ENCODE measurements at places on chromosomes 5 and 9.

GRCh38 chr9:84151236-84151635 lies 170.6 kb downstream of the RMI1 start:
- no peak for DNase-seq

GRCh38 chr5:66742083-66742895 lies 146.1 kb downstream of the MAST4 start:
- DNase-seq, result no peak

DNA sequence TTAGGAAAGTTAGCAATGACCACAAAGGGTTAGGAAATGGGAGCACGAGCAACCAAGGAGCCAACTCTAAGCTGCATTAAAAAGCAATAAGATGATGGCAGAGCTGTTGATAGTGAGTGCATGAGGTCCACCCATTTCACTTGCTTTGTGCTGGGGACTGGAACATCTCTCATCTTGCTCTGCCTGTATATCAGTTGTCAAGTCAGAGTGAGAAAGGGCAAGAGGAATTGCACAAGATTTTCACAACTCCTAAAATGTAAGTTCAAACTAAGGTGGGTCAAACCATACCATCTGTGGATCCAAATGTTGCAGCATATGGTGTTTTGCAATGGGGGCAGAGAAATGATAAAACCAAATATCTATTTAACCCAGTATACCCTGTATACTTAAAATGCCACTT lies 2.8 kb upstream of the ESM1 start:
- DNase-seq, result no peak

DNA sequence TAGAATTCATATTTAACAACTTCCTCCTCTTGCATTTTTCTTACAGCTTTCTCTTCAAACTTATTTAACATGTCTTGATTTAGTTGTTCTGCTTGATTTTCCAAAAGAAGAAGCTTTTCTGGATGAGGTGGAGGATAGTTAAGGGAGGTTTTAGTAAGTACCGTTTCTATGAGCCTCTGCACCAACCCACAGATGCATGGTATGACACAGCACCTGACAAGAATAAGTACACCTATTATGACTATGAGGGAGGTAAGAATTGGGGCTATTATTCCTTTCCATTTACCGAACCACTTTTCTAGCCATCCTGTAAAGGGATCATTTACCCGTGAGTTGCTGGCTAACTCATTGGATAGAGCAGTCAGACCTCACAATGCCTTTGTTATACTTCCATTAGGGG lies 2.5 kb upstream of the HMGCS1 start:
- peak; percentile 49 for DNase-seq

- DNase-seq, result no peak
Measured at GRCh38 chr5:57745029-57745428, 262.4 kb upstream of the ACTBL2 start.

- no peak for DNase-seq
Measured at GRCh38 chr5:6579535-6579934, 53.3 kb downstream of the NSUN2 start.

- no peak for DNase-seq
Measured at GRCh38 chr9:96080364-96080763, 204.9 kb downstream of the ERCC6L2 start.

GRCh38 chr5:157150995-157151394 lies 8.3 kb upstream of the MED7 start:
- no peak for DNase-seq

- no peak for DNase-seq
Measured at GRCh38 chr5:34717426-34718327, 61.5 kb downstream of the RAI14 start.

GRCh38 chr5:34598177-34598794 lies 57.8 kb upstream of the RAI14 start:
- DNase-seq, result no peak

DNA sequence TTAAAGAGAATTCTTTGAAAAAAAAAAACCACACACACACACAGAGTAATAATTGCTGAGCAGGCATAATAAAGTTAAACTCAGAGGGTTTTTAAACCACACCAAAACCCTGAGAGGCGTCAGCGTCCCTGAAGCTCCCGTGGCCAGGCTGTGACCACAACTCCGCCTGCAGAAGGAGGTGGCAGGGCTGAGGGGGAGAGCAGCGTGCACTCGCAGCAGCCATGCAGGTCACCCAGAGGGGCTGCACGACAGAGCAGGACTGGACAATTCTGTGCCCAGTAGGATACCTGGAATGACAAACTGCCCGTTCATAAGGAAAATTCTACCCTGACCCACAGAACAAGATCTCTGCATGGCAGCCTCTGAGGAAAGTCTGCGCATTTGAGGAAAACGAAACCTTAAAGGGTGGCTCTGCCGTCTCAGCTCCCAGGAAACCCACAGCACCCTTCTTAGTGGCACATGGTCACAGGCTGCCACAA lies 44.0 kb downstream of the ROR2 start:
- DNase-seq, result peak; percentile 60

DNA sequence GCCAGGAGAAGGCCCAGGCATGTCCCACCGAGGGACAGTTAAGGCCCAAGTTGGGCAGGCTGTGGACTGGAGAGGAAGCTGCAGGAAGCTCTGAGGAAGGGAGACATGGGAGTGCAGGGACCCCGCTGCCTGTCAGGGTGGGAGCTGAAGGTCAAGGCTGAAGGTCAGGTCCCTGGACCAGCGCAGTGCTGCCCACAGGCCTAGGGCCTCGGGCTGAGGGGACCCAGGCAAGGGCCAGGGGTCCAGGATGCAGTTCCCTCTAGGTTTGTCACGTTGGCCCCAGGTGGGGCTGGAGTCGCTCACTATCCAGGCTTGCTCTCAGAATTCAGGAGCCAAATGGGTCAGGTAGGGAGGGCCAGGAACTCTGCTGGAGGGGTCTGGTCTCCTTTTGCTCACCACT lies 76.7 kb upstream of the STXBP1 start:
- DNase-seq, result no peak

DNA sequence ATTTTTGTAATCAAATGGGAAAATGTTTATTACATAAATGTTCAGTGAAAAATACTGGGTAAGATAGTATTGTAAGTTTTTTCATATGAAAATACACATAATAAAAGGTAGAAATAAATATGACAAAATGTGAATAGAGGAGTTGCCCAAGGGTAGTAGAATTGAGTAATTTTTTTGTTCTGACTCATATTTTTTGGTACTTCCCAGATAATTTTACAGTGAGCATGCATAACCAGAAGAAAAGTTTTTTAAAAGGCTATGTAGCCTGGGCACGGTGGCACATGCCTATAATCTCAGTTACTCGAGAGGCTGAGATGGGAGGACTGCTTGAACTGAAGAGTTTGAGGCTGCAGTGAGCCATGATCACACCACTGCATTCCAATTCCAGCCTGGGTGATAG lies 116.9 kb downstream of the PIP5K1B start:
- no peak for DNase-seq

- no peak for DNase-seq
Measured at GRCh38 chr9:112355427-112355897, 22.0 kb upstream of the PTBP3 start.

GRCh38 chr9:110916403-110916802 lies 121.9 kb downstream of the LPAR1 start:
- DNase-seq, result no peak

GRCh38 chr9:112361601-112362000 lies 18.3 kb upstream of the HSDL2 start:
- DNase-seq, result no peak

DNA sequence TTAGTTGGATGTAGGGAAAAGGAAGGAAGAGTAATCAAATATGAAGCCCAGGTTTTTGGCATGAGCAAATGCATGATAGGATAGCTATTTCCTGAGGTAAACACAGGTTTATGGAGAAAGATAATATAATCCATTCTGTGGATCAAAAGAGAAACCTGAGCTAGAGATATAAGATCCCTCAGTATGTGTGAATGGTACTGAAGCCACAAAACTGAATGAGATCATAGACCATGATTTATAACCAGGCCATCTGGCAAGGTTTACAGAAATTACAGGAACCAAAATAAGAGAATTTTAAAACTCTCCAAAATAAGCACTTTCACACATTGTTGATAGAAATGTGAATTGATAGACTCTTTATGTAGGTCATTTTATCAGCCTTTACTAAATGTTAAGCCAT lies 28.7 kb upstream of the ECM2 start:
- DNase-seq, result no peak

DNA sequence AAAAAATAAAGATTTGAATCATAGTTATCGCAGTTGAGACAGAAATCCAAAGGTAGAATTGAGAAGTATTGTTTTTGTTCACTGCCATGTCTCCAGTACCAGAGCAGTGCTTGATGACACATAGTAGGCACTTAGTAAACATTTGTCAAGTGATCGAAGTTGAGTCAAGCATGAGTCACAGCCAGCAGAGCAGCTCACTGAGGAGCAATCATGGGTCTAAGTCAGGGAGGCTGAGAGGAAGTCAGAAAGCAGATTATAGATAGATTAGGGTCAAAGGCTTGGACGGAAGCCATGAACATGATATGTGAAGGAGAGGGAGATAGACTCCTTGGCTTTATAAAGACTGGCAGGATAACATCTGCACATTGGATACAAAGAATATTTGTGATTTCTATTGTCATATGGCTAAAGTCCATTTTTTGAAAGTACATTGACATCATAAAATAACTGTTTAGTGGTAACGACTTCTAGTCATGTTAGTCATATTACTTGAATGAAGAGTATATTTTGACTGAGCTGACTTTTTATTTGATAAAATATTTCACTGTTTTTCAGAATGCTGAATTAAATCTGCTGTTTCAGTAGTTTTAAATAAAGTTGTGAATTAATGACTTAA lies 168.5 kb downstream of the RAB3C start:
- no peak for DNase-seq

DNA sequence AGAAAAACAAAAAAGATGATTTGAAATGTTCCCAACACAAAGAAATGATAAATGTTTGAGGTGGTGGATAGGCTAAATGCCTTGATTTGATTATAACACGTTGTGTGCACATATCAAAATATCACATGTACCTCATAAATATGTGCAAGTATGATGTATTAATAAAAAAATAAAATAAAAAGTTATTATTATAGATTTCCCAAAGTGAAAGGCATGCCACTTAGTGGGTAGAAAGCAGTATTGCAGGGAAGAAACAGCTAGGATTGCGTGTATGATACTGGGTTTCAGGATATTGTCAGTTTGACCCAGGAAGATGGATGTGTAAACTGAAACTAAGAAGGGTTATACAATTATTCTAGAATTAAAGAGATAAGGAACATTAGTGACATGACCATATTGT lies 3.6 kb upstream of the TMEM38B start:
- DNase-seq, result no peak

DNA sequence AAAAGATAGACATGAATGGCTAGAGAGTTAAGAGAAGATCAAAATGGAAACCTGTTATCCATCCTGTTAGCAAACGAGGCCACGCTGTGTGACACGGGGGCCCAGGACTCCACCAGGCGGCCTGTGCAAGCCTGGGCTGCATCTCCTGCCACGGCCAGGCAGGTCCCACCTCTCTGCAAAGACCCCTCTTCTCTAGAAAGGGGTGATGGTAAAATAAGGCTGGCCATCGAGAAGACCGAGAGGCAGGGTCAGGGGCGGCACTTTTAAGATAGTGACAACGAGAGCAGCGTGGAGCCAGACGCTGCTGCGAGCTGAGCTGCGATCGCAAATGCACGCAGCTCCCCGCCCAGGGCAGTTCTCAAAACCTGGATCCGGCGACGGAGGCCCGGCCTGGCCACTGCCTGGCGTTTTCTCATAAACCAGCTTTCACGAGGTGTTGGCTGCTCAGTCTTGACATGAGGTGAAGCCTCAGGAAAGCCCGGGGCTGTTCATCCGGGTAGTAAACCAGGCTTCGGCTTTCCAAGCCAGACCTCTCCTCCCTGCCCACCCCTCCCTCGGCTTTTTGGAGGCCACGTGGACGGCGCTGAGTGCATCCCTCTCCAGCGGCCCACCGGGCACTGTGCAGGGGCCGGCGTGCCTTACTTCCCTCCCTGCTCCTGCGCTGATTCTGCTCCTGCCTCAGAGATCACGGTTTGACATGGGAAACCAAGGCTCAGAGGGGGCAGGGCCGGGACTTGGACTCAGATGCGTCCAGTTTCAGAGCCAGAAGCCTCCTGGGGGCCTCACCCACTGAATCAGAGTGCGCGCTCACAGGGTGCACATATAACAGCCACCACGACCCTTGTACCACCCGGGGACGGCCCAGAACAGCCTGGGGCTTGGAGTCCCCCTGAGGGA lies 151.6 kb upstream of the PHYKPL start:
- no peak for DNase-seq

GRCh38 chr5:127061956-127062355 lies 11.3 kb downstream of the C5orf63 start:
- no peak for DNase-seq

DNA sequence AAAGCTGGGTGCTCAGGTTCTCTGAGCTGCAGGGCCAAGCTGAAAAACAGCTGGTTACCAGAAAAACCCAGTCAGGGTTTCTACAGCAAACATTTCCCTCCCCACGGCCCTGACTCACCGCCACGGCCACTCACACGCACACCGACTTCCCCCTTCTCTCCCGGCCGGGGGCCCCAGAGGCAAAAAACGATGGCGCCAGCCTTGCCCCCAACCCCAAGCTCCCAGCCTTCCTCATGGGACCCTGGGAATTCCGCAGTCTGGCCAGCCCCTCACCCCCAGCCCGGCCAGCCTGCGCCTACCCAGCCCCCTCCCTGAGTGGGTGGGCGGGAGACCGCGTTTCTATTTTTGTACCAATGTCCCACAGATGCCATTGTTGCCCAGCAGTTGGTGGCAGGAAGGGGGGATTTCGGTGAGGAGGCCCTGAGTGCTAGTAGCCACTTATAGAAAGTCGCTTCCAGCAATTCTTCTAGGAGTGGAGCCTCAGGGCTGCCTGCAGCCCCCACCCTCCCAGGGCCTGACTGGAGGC lies 18.4 kb downstream of the ENG start:
- DNase-seq, result peak; percentile 64

DNA sequence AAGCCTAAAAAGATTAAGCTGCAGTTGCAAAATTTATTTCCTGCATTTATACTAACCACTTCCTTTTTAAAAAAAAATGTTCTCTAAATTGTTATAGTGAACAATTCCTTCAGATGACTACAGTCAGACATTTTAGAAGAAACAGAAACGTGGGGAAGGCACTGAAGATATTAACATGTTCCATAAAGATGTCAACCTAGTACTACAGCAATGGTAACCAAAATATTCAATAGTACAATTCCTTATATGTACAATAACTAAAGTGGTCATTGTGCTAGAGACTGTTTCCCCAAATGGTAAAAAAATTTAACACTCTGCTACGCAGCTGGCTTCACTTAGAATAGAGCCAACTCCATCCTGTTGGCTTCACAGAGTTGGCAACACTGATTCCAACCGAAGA lies 97.7 kb downstream of the FNBP1 start:
- DNase-seq, result no peak

- peak; percentile 71 for DNase-seq
Measured at GRCh38 chr9:94860678-94861588, 134.4 kb downstream of the AOPEP start.

Data from activated T-cell treated with anti-CD3 and anti-CD28 coated beads, Interleukin-2, amount 50 U/mL, for 48 hours (primary cell).